Head of caudate nucleus (tissue), 42 donors: ENCODE measurements at places on chromosomes 16 and 17.

DNA sequence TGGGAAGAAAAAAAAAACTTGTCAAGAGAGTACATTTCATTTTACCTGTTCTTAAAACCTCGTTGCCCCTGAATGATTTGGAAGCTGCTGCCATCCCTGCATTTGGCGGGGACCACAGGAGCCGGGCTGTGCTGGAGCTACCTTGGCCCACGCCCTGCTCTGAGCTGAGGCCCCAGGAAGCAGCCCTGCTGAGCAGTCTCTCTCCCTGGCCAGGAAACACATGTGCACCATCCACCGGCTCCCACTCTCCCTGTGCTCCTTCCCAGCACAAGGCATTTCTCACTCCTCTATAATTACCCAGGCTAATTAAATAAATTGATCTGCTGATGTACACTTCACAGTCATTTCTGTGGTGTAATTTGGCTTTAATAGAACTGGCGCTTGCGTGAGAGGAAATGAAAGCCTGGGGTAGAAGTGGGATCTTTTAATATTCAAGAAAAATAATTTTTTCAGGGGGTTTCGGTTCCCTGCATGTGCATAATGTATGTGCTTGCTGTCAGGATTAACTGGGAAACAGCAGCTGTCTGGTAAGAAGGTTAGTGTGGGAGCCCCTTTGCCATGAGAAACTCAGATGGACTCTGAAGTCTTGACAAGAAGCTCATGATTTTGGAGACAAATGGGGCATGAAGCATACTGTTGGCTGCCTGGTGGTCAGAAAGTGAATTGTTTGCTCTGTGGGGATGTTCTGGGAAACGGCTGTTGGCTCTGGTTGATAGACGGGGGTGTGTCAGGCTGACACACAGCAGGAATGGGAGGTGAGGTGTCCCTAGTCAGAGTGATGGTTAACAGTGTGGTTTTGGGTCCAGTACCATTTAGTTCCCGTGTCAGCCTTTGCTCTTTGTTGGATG is 252.3 kb upstream of the EEF2KMT start:
- DNase-seq, result no peak

GRCh38 chr16:84513123-84513522 is 8.7 kb upstream of the MEAK7 start:
- DNase-seq, result no peak

DNA sequence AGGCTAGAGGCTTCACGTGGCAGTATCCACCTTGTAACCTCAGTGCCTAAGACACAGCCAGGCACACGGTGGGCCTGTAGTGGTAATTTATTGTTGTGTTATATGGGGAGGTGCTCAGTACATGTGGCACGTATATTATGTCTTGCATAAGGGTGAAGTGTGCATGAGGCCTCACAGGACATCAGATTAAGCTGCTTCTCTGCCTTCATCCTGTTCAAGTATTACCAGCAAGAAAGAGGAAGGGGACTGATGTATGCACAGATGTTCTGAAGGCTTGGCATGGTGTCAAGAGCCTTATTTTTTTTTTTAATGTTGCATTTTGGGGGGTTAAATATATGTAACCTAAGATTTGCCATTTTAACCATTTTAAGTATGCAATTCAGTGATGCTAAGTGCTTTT is 71.6 kb downstream of the ABCC1 start:
- no peak for DNase-seq

DNA sequence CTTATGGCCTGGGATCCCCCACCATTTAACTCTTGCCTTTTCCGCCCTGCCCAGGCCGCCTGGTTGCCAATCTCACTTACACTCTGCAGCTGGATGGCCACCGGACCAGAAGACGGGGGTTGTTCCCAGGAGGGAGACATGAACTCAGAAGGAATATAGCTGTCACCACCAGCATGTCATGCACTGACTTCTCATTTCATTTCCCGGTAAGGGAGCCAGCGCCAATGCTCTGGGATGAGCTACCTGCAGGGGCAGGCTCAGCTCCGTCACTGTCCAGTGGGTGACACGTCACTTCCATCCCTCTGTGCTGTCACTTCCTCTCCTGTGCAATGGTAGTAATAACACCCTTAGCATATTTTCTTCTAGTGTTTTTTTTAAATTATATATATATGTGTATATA is 26.7 kb downstream of the ITGAL start:
- no peak for DNase-seq

DNA sequence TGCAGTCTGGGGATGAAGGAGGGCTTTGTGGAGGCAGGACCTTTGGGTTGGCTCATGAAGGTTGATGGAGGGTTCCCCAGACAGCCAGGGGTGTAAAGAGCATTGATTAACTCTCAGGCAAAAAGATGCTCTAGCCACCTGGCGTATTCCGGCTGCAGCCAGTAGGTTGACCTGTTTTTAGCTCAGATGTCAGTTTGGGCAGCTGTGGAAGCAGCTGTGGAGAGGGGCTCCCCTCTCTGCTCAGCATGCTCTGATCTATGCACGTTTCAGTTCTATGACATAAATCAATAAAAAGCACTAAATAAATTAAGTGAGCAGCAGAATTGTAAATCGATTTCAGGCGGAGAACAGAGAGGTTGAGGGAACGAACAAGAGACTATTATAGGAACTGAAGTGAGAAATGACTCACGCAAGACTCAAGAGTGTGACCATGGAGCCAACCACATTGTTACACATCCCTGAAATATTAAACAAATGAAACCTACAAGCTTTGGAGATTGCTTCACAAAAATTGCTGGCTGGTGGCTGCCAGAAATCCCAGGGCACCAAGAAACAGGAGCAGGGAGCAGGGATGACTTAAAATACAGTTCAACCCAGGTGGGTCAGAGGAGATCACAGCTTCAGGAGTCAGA is 111.9 kb downstream of the GSG1L start:
- no peak for DNase-seq

DNA sequence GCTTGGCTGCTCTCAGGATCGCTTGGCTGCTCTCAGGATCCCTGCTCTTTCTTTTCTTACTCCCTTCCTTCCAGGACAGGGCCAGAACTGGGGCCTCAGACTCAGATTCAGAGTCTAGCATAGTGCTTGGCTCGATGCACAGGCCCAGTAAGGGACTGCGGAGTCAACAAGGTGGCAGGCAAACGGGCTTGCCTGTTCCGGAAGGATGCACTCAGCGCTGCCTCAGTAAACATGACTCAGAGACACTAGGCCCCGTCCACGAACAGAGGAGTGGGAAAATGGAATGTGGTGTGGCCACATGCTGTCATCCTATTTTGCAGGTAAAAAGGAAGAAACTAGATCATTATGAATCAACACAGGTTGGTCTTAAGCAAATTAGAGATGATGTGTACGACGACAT is 9.8 kb downstream of the SPHK1 start:
- no peak for DNase-seq

DNA sequence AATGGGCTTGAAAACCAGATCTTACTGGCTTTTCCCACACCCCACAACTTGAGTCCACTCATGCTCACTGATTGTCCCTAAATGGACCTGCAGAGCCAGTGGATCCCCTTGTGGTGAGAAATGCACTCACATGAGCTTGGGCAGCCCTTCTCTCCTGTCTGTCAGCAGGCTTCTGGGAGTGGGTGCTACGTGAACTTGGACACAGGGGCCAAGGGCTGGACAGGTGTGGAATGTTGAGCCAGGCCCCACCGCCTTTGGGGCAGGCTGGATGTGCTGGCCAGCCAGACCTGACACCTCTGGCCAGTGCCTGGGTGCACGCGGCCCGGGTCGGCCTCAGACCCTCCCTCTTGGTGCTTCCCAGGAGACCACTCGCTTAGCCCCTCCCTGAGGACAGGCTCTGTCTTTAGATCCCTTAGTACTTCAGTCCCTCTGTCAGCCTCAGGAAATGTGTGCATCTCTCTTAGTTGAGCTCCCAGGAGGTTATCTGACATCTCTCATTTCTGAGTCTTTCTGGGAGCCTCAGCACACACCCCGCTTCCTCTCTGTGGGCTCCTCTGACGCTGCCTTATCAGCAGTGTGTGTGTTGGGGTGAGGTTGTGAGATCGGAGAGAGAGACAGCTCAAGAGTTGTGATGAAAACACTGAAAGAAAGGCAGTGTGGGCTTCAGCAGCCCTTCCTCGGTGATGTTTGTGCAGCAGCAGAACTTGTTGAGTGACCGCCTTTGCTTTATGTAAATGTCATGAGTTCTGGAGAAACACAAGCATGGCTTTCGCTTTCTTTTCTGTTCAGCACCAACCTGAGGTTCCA is 117.0 kb downstream of the RAB11FIP4 start:
- DNase-seq, result no peak

DNA sequence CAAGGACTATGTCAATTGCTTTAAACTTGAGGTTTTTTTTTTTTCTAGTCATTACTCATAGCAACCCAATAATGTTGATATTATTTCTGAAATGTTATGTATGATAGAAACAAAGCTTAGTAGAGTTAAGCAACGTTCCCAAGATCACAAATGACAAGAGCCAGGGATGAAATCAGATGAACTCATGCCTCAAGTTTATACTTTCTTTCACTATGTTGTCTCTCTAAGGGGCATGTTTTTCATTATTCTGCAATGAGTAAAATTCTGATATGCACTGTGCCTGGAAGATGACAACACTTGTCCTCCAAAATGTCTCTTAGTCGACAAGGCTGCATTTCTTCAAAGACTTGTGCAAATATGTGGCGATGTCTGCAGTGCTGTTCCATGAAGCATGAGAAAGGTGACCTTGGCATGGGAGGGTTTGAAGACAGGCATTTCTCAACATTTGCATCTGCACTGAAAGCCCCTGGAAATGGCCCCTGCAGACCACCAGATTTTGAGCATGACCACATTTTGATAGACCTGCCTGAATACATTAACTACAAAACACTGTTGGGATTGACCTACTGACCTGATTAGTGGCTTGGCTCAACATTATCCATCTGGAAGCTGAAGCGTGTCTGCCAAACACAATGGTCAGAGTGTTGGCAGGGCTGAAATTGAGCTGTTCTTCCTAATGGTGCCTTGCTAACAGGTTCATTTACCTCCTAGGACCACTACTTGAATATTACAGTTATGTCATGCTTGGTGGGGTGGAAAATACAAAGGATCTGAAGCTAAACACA is 1027.5 kb downstream of the CDH11 start:
- DNase-seq, result no peak

DNA sequence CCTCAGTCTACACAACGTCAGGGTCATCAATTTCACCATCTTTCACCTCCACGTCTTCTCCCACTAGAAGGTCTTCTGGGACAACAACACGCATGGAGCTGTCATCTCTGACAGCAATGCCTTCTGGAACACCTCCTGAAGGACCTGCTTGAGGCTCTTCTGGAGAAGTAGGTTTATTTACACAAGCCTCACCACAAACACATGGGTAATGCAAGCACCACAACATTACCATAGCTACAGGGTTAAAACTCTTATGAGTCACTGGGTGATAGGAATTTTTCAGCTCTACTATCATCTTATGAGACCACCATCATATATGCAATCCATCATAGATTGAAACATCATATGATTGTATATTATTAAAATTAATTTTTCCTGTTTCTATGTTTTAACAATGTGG is 215.4 kb downstream of the CHD9NB start:
- no peak for DNase-seq

DNA sequence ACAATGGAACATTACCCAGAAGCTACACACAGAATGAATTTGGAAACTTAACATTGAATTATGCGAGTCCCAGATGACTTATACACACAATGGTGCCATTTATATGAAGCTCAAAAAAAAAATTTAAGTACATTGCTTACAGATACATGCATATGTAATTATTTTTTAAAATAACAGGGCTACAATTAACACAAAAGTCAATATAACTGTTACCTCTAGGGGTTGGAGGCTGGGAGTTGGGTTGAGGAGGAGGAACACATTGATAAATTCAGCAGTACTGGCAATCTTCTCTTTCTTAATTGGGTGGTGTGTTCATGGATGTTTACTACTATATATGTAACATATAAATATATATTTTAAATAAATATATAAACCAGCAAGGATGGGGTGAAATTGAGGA is 1.1 kb downstream of the ZNF23 start:
- DNase-seq, result no peak

- no peak for DNase-seq
These were observed 6.2 kb downstream of the ACD start for GRCh38 chr16:67653789-67654402.

DNA sequence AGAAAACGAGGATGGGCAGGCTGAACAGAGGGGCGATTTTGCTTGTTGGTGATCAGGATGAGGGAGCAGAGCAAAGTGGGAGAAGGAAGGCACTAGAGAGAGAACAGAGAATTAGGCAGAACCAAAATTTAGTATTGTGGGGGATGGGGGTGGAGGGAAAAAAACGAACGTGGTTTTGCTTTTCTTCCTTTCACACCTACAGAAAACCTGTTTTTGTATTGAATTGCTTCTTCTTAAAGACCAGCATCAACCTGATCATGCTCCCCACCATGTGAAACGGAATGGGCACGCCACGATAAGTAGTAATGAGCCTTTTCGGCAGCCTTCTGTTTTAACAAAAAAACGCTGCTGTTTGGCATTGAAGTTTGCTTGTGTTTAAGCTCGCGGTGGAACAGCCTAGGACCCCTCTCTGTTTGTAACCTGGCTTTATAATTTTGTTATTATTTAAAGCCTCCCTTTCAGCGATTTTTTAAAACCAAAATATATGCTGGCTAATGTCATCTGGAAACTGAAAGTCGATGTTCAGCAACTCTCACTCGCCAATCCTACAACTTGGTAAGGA is 36.8 kb downstream of the ERCC4 start:
- DNase-seq, result no peak

GRCh38 chr16:79535130-79535529 is 65.4 kb downstream of the MAF start:
- no peak for DNase-seq
